ENCODE measurements at places on chromosomes 11 and 22.

- DNase-seq, result peak; percentile 31
Observed at GRCh38 chr22:50481440-50482106, at the start of gene ADM2. Gene ADM2, plus strand, starts transcription at chr22:50481543. Its CDS starts 305 bp downstream, at chr22:50481848.

- no peak for DNase-seq
Observed at GRCh38 chr11:78109081-78110015, 29.7 kb upstream of the NDUFC2 start.

DNA sequence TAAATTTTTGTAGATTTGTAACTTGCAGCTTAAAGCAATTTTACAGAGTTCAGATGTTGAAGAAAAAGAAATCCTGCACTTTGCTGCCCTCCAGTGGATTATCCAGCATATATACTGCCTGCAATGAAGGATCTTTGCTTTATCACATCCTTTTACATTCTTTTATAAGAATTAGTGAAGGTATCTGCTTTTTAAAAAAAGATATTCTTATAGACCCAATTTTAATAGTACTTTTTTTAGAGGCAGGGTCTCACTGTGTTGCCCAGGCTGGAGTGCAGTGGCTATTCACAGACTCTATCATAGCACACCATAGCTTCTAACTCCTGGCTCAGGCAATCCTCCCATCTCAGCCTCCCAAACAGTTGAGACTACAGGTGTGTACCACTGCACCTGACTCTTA, 60.7 kb downstream of the TTC17 start:
- no peak for DNase-seq

GRCh38 chr22:31898926-31899325, 45.4 kb upstream of the YWHAH start:
- no peak for DNase-seq

GRCh38 chr22:29069463-29069862, 3.4 kb upstream of the KREMEN1 start:
- no peak for DNase-seq

GRCh38 chr11:63629426-63629825, 15.2 kb upstream of the PLAAT3 start:
- no peak for DNase-seq

GRCh38 chr11:83241291-83241946, 44.7 kb downstream of the CCDC90B start:
- peak; percentile 23 for DNase-seq

GRCh38 chr11:134453441-134453840, 41.4 kb upstream of the B3GAT1 start:
- DNase-seq, result no peak

DNA sequence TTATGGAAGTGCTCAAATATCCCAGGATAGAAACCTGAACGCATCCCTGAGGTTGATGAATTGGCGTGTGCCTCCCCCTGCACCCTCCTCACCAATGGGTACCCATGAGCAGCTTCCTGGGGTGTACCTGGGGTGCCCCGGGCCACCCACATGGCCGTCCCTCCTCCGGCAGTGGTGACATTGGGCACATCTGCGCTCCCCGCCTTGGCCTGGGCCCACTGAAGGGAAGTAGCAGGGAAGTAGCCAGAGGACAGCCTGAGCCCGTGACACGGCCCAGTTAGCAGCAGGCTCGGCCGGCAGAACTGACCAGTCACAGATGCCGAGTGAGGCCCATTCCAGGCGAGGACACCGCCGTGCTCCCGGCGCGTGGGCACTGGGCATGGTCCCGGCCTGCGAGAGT, 16.7 kb downstream of the MRPL23 start:
- DNase-seq, result no peak

DNA sequence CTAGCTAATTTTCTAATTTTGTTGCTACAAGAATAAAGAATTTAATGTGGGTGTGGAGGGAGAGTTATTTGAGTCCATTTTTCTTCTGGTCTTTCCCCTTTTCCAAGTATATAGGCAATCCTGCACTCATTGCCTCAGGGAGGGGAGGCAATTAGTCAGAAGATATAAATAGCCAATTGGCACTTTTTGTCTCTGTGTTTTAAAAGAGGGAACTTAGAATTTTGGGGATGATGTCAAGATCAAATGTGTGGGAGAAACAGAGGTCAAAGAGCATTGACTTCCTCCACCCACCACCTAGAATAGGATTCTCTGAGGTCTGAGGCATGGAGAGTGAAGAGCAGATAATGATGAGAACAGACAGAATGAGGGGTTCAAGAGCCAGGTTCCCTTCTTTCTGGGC, 120.3 kb upstream of the ZC3H12C start:
- DNase-seq, result no peak

DNA sequence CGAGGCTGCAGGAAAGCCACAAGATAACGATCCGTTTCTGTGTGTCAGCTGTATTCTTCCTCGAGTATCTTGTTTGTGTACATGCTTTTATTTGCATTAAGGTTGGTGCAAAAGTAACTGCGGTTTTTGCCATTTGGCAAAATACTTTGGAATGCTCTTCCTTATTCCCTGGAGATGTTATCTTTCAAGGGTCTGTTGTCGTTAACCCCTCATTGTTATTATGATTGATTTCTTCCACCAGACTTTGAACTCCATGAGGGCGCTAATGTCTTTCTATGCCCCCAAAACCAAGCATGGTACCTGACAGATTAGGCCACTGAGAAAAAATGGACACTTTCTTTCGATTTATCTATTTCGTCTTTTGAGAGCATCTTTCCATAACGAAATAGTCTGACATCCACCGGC, 563 bp upstream of the PSMA1 start:
- DNase-seq, result no peak

DNA sequence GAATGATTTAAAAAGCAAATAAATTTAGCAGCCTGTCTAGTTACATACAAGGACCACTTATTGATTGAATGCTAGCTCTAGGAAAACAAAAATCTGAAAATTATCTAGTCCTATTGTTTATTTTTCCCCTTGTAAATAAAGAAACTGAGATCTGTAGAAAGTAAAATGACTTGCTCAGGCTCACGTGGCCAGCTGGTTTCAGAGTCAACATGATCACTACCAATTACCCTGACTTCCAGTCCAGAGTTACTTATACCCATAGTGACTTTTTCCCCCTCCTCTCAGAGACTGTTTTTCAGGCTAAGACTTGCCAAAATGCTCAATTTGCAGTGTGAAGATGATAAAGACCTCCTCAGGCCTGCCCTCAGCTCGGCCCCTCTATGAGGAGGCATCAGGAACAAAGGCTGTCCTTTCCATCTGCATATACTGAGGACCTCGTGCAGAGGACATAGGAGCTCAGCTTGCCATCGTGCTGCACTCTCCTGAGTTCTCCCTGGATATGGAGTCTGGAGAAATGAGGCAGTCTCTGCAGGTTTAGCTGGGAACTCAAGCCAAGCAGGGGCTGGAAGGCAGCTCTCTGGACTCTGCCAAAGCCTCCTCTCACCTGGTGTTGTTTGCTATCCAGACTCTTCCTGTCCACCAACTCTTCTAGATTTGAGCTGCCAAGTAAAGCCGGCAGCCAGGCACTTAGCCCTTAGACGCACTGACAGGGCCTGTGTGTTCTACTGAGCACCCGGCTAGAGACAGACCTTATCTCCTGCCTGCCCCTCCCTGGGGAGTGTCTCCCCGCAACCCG, 883.3 kb downstream of the NTM start:
- DNase-seq, result no peak

- DNase-seq, result no peak
Observed at GRCh38 chr22:23012081-23012622, 58.2 kb upstream of the GNAZ start.

DNA sequence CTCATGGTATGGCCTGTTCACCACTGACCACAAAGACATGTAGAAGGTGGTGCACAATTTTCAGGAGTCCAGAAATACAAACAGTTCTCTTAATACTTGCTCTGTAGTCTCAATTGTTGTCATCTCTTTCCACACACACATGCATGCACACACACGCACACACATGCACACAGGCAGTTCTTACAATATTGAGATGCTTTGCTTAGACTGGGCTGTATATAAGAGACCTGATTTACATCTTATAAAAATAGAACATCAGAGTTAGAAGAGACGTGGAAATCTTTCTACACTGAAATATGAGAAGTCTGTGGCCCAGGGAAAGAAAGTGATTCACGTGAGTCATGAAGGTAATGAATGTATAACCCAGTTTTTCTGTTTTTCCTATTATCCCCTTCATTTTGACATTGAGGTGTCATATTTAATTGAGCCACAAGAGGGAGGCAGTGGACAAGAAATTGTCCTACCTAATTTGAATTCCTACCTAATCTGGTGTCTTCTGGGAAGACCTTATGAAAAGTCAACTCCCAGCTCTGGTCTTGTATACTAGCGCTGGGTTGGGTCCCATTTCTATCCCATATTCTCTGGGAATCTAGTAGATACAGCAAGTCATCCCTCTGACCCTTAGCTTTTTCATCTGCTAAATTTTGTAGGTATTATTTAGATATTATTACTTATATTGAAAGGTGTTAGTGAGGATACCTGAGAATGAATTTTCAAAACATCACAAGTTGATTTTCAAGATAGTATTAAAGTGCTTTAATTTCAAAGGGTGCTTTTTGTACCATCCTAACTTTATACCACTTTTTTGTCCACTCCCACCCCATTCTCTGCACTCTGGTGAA, 14.9 kb upstream of the MS4A4A start:
- no peak for DNase-seq

DNA sequence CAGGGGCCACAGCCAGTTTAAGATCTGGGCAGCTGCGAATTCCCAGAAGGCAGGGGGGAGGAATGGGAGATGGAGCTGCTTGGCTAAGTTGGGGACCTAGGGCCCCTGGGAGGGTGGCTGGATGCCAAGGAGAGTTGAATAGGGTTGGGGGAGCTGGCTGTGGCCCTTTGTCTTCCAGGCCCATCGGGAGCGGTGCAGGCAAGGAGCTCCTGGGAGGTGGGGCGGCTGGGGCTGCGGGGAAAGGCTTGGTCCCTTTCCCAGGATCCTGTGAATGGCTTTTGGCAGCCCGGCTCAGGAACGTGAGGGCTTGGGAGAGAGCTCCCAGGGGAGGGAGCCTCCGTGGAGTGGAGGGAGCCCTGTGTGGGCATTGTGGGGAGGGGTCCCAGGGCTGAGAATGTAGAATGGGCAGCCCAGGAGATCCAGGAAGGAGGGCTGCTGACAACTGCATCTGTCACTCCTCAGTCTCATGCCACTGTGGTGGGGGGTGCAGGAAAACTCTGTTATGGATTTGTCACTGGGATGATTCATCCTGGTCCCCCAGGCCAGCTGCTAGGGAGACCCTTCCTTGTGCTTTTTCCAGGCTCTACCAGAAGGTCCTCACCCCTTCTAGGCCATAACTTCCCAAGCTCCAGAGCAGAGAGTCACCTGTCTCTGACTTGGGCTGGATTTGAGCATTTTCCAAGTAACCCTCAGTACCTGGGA, 6.0 kb downstream of the FREY1 start:
- DNase-seq, result no peak
